HFF-Myc (cell line): ENCODE measurements at places on chromosomes 11 and 22.

DNA sequence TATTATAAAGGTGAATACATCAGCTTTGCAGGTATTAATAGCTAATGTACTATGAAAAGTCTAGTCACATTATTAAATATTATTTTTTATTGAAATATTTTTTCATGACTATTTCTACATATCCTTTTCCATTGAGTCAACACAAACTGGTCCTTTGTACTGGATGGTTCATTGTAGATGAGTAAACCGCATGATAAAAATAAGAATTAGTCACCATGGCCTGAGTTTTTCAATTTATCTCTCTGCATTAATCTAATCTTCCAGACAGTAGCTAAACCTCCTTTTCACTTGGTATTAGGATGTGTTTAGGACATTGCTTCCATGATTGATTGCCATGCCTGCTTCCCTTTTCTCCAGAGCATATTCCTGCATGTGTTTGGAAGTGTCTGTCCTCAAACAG lies 439.4 kb upstream of the ARHGAP42 start:
- no peak for DNase-seq

GRCh38 chr11:64000740-64001483 lies 14.7 kb downstream of the OTUB1 start:
- DNase-seq = no peak

DNA sequence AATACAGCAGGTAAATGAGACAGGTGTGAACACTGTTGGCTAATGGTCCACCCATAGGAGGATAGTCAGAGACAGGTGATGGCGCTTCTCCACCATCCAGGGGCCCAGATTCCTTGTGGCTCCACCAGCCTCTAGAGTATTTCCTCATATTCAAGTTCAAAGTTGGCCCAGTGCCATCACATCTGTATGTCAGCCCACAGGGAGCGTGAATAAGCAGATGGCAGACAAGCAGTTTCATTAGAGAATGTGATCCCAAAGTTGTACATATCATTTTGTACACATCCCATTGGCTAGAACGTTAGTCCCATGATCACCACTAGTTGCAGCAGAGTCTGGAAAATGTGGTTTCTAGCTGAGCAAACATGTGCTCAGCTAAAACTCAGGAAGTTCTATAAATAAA lies 11.0 kb upstream of the CWF19L2 start:
- peak; percentile 69 for DNase-seq

DNA sequence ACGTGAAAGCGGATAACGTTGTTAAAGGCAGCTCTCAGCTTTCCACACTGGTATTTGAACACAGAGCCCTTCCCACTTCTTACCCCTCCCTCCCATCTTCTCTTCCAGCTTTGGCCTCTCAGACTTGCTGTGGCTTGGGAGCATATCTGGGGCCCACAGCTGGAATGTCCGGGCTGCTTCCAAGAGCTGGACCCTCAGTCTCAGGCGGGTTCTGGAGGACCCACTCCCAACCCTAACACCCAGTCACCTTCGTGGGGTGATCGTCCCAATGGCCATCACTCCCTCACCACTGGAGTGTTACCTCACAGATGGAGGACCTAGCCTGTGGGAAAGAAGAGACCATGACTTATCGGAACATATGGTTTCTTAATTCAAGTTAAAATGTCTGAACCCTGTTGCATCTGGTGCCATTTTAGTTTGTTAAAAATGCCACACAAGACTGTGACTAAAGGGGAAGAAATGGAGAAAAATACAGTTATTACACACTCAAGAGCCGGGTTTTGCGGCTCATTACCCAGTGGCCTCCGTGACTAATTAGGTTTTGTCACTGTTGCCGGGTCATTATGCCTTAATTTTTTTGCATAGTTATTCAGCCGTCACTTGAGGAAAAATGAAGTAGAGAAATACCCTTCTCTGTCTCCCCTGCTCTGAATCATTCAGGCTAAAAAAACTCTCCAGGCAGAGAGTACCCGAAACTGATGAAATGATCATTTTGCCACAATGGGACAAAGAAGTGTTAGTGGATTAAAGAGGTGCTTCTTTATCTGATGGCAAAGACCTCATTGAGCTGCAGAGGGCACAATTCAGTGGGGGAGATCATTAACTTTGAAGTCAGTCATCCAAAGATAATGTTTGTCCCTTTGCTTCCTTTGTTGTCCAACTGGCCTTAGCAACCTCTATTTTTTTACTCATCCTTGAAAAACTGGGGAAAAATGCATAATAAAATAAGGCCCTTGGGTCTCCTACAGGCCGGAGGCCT lies 87.2 kb upstream of the HTATIP2 start:
- no peak for DNase-seq

- DNase-seq = no peak
Observed at GRCh38 chr22:44524806-44525205, 26.8 kb upstream of the RTL6 start.

DNA sequence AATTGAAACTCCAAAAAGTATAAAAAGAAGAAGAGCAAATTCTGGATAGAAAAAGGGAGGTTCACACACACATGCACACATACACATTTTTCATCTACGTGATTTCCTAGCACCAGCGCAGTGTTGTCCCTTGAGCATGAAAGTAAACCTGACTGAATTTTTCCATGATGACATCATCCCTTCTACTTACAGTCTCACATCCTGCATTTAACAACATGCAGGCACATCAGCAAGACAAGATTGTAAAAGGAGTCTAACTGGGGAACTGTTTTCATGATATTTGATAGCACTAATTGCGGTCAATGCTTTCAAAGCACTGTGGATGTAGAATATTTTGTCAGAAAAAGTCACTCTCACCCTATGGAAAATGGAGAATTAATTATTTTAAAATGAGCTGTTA lies 36.6 kb downstream of the GAS2 start:
- DNase-seq = peak; percentile 60

- DNase-seq = no peak
Observed at GRCh38 chr22:45645150-45645525, 26.5 kb upstream of the ATXN10 start.

DNA sequence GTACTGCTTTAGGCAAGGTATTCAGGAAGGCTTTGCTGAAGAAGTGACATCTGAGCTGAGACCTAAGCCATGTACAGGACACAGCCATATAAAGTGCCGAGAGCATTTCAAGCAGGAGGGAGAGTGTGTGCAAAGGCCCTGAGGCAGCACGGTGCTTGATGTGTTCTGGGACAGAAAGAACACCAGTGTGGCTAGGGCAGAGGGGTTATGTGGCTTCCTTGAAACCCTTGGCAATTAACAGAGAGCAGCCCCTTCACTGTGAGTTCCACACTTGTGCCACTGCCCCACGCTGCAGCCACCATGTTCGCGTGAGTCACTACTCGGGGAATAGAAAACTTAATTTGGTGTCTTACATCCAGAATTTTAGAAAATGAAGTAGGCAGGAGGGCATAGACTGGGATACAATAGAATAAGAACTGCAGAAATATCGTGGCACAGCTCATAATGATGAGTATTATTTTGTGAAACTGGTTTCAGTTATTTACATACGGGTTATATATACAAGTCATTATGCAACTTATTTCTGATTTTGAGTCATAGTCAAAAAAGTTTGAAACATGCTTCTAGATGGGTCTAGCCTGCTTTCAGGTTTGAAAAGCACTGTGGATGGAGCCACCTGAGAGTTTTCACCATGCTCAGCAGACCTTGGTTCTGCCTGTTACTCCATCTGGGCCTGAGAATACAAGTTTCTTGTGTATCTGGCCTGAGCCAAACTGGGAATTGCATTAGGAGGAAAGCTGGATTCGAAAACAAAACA lies 11.8 kb downstream of the IL10RA start:
- DNase-seq = no peak
